Mesenteric fat pad (tissue), 1 donor: ENCODE measurements at places on chromosomes 5 and 9.

- DNase-seq: no peak
These were observed 7.4 kb downstream of the COX7C start for GRCh38 chr5:86625148-86625547.

GRCh38 chr5:170275376-170275994 lies 22.1 kb downstream of the LCP2 start:
- no peak for DNase-seq

- DNase-seq: no peak
These were observed 30.4 kb upstream of the LTC4S start for GRCh38 chr5:179763215-179763945.

- no peak for DNase-seq
These were observed 1.7 kb upstream of the PSAT1 start for GRCh38 chr9:78295177-78295575.

DNA sequence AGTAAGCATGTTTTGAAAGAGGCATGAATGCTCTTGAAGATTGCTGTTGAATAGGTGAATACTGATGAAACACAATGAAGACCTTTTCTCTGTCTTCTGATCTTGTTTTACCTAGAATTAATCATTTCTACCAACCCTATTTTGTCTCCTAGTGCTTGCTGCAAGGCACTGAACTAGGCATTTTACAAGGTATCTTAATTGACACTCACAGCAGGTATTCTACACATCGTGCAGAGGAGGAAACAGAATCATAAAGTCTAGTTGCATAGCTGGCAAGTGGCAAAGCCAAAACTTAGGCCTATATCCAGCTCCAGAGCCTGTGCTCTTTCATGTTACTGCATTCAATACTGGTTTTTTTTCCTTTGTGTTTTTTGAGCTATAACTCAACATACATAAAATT lies 50.7 kb downstream of the CTNNA1 start:
- no peak for DNase-seq
